WTC11 (cell line): ENCODE measurements at places on chromosomes 3 and 15. TPM values are rescaled to one million over a fixed set of nuclear protein-coding genes. Genes with fewer than 3 reads are reported as not detected.
A peak's percentile ranks its signal among the peaks of the same experiment; 100 is the strongest.

The ANKRD63 gene
- 1.2 to 1.7 TPM (median 1.4 TPM) in 3 replicates for total RNA-seq

The PAK6 gene
- 8.7 to 11.7 TPM (median 9.6 TPM) in 3 replicates for total RNA-seq

The LAMB2 gene
- 118 to 134 TPM (median 130 TPM) in 3 replicates for total RNA-seq

The SYNPR gene
- total RNA-seq, result 0.78 to 1.4 TPM (median 0.85 TPM) in 3 replicates

The ASB14 gene
- not detected in 3 replicates for total RNA-seq

The ZNF592 gene
- 26.7 to 28.0 TPM (median 27.6 TPM) in 3 replicates for total RNA-seq

The PLA2G4D gene
- 0.07 to 0.24 TPM (median 0.09 TPM) in 3 replicates for total RNA-seq

GRCh38 chr15:101810456-101810855 is 1.5 kb upstream of the OR4F15 start:
- DNase-seq, result no peak

- peak; percentile 34 for DNase-seq
Measured at GRCh38 chr3:119810018-119810435, 28.1 kb downstream of the NR1I2 start.

- DNase-seq, result no peak
Measured at GRCh38 chr3:189342811-189343210, 171.0 kb downstream of the TPRG1 start.

DNA sequence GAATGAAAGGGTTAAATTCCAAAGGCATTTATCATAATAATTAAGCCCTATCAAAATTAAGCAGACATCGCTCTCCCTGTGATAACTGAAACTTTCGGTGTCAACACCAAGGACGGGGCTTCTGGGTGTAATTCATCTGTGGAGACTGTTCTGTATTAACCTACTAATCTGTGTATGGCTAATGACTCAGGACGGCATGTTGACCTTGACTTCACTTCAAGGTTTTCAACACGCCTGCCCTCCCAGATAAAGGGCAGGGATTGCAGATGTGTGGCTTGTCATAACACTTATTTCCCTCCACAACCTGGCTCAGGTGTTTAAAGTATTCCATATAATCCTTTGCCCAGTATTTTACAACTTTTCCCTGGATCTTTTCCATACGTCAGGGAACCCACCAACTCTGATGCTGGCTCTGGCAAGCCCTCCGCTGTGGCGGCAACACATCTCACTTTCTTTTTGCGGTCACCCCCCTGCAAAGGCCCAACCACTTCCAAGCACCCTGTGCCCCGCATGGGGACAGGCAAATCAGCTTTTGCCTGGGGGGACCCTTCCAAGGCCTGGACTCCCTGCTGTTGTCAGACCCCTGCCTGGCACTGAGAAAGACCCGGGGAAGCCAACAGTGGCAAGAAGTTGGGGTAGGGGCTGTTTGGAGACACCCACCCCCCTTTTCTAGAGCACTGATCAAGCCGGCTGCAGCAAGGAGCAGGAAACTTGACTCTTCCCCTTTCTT is 93.2 kb upstream of the MEF2A start:
- no peak for DNase-seq

DNA sequence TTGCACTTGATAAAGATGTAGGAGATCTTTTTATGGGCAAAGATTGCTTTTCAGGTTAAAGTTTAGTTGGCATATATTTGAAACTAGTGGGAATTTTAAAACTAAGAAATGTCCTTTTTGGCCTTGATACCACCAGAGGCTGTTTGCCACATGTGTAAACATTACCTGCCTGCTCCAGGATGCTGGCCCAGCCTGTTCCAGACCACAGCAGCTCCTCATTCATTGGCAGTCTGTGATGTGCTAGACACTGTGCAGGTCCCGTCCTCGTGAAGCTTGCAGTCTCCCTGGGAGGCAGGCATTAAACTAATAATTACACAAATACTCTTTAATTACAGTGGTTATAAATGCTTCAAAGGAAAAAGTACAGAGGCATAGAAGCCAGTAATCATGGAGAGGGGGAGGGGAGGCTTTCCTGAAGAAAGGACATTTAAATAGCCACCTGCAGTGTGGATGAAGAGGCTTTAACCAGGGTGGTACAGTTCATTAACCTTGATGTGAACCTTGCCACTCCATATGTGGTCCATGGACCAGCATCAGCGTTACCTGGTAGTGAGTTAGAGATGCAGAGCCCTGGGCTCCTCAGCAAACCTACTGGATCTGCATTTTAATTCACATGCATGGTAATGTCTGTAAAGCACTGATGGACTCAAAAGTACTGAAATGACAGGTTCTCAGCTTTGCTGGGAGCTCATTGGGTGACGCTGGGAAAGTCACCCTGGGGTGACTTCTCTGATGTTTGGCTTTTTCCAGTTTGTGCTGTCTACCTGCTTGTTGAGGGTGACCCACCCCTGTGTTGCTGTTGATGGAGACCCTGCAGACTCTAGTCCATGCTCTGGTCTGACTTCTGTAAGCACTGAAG is 5.3 kb downstream of the ZNF710 start:
- no peak for DNase-seq

DNA sequence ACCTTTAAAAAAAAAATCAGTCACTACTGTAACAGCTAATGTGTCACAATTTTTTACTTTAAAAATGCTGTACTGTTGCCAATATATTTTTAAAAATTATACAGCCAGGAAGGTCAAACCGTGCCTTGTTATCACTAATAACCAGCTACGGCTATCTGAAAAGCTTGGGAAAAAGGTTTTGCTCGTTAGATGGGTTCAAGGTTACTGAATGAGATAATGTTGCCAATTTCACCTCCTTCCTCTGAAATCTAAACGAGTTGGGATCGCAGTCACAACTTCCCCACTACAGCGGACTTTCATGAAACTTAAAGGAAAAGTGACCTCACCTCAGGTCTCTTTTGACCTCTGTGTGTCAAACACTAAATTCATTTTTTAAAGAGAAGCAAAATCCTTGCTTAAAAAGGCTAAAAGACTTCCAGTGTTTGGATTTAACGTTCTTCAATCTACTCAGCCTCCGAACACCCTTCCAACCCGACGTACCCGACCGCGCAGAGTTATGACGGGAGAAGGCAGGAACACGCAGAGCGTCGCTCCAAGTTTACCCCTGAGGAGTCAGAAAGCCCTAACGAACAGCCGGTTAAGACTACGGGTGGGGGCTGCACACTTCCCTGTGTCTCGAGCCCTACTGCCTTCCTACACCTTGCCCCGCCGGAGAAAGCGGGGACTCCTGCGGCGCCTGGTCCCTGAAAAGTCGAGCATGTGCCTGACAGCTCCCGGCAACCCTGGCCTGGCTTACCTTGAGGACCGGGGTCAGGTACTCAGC is 860 bp downstream of the ATG3 start:
- DNase-seq, result peak; percentile 70

GRCh38 chr3:125957674-125958510 is 11.1 kb upstream of the ROPN1B start:
- DNase-seq, result peak; percentile 41

DNA sequence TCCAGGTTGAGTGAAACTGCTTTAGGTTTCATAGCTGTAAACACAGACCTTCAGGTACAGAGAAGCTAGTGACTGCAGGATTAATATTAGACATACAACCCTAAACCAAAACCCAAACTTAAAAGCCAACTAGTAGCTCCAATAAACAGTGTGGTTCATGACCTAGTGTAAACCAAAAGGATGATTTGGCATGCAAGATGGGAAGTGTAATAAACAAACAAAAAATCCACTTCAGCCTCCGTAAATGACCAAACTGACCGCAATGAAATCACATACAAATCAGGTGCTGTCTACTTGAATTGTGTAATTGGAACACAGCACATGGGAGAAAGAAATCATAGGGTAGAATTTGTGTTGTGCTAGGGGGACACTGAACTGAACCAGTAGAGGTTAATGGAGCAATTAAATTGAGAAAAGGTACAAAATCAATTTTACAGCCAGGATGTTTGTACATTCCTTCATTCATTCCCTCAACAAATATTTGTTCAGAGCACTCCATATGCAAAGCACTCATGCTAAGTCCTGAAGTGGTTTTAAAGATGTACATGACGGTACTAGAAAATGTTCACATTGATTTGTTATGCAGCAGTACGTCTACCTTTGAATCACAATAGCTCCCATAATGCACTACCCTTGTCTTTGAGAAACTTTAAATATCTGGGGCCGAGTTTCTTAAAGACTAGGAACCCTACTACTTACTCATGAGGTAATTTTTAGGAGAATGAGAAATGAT is 21.4 kb upstream of the CHST2 start:
- no peak for DNase-seq

DNA sequence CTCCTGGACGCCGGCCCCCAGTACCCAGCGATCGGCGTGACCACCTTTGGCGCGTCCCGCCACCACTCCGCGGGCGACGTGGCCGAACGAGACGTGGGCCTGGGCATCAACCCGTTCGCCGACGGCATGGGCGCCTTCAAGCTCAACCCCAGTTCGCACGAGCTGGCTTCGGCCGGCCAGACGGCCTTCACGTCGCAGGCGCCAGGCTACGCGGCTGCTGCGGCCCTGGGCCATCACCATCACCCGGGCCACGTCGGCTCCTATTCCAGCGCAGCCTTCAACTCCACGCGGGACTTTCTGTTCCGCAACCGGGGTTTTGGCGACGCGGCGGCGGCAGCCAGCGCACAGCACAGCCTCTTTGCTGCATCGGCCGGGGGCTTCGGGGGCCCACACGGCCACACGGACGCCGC is 956 bp downstream of the ZIC1 start:
- peak; percentile 24 for DNase-seq

- no peak for DNase-seq
Measured at GRCh38 chr3:49654955-49655556, 19.1 kb upstream of the APEH start.

DNA sequence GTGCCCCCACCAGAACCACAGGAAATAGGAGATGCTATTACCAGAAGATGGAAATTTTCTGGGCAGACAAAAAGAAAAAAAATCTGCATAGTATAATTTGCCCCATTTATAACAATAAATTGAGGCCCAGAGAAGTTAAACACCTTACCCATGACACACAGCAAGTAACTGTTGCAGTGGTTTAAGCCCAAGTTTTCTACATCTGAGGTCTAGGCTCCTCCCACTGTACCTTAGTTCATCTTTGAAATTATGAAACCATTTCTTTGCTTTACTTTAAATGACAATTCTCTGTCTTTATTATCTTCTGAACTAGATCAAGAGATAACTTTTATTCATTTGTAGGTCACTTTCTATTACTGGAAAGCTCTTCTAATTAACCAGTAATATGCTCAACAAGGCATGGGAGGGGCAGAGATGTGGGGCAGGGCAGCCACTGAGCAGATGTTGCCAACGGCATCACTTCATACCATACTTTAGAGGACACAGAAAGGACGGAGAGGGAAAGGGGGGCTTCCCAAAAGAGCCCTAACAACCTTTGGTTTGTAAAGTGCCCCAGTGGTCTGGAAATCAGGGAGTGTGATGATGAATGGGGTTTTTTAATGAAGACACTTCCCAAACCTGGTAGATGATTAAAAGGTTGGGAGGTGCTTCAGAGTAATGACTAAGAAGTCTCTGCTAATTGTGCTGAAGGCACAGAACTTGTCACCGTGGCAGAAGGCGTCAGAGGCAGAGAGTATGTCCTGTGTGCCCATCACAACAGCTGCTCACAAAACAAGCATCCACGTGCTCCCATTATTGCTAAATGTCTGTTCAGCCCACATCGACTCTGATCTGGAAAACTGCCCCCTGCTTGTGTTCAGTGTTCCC is 342.5 kb downstream of the SHQ1 start:
- no peak for DNase-seq

DNA sequence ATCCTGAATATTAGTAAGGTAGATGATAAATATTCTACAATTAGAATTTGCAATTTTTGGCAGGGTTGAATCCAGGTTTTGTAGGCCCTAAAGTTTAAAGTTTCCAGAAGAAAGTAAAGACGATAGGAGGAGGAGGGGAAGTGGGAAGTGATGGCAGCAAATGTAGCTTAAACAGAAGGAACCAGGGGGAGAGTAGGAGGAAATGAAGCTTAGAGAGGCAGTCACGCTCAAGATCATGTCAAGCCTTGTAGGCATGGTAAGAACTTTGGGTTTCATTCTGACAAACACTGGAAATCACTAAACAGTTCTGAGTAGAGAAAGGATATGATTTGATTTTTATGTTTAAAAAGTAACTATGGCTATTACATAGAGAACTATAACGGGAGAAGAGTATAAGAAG is 63.9 kb downstream of the NR2E3 start:
- no peak for DNase-seq

DNA sequence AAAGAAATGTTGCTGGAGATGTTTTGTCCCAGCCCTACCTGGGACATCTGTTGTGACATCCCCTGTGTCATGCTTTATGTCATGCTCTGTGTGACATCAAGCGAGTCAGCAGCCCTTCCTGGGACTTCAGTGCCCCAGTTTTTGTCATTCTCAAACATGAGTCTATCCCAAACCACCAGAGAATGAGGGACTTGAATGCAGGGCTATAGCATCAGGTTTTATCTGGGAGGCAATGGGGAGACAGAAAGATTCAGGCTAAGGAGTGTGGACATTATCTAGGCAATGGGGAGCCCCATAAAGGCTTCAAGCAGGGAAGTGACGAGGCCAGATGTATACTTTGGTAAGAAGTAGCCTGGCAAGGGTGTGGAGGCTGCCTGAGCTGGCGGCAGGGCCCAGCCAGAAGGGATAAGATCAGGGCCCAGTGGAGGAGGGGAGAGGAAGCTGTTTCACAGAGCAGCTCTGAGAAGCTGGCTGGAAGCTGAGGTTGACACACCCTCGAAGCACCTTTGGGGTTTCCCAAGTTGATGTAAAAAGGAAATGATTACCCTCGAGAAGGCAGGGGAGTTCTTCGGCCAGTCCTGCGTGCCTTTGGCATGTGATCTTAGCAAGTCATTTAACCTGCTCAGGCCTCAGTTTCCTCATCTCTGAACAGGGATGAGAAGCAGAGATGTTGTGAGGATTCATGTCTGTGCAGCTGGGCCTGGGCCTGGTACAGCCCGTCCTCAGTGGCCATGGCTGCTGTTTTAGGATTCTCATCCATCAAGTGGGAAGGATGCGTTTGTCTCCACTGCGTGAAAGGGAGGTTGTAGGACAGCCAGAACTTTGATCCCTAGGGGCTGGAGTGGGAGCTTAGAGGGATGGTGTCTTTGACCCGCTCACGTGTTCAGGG is 34.3 kb downstream of the IRAK2 start:
- no peak for DNase-seq

GRCh38 chr3:71124048-71124447 is 459.5 kb downstream of the FOXP1 start:
- DNase-seq, result no peak

DNA sequence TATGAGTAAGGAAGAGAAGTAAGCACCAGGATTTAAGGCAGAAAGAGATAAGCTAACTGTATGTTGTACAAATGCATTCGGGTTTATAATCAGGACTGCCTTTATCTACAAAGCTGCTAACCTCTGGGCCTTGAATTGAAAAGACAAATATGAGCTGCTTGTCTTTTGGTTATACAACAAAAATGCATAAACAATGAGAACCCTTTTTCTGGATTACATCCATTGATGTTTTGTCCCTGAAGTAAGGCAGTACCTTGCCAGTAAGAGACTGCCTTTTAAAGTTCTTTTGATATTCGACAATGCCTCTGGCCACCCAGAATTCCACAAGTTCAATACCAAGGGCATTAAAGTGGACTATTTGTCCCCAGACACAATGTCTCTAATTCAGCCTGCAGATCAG is 280.7 kb downstream of the ZNF621 start:
- no peak for DNase-seq
